ENCODE measurements at places on chromosomes 12 and 14. TPM values are rescaled to one million over a fixed set of nuclear protein-coding genes. Genes with fewer than 3 reads are reported as not detected.

DNA sequence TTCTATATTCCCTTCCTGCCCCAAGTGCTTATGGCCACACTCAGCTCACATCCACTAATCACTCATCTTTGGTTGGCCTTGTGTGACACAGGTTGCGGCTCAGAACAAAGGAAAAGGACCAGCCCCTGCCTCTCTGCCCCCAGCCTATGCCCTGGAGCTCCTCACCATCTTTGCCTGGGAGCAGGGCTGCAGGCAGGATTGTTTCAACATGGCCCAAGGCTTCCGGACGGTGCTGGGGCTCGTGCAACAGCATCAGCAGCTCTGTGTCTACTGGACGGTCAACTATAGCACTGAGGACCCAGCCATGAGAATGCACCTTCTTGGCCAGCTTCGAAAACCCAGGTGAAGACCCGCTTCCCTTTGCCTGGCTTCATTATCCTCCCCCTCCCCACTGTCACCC, 15.8 kb upstream of the OAS2 start:
- DNase-seq: no peak

- DNase-seq: no peak
Measured at GRCh38 chr12:70186436-70186835, 56.8 kb upstream of the CNOT2 start.

DNA sequence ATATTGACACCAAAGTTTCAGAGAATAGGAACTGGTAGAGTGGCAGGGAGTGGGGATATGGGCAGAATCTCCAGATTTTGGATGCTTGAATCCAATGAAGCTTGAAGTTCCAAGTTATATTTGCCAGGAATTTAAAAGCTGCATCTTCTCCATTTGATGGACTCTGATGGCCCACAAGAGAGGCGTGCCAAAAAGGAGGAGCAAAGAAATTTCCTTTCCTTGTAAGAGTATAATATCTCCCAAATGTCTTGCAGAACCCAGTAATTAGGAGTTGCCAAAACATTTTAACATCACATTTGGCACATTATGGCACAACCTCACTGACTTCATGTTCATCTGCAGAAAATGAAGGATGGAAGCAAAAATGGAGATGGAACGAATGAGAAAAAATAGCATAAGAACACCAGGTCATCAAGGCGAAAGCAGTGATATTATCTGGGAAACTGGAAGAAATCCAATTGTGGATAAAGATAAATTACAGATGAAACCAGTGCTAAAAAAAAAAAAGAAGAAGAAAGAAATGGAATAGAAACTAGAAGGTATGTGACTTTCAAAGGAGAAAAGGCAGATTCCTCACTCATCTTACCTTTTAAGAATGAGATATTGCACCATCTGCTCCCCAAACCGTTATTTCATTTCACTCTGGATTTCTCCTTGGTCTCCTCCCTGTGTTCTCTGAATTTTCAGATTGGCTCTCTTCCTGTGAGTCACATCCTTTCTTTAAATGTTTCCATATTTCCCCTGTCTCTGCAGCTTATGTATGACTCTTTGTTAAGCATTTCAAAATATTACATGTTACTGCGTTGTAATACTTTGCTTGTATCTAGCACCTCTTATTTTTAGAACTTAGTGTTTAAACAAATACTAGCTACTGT, 13.5 kb upstream of the FLRT2 start:
- no peak for DNase-seq

DNA sequence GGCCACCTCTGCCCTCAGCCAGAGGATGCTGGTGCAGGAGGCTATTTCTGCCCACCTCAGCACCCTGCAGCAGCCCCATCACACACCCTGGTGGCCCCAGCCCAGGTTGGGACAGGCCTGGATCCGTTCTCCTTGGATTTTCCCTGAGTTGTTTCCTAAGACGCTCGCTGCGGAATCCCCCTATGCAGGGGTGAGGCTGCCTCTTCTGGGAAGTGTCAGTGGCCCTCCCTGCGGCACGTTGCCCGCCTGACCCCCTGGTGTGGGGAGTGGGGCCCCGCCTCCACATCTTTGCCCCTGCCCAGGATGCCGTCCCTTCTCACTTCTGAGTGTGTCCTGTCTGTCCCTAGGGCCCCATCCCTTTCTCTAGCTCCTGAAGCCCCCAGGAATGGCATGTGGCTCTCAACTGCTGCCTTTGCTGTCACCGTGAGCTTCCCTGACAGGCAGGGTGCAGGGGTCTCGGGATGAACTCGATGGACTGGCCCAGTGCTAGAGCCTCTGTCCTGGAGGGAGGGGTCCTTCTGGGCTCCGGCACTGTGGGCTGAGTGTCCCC, 594 bp upstream of the EXOC3L4 start:
- no peak for DNase-seq

GRCh38 chr12:57983146-57983857, 41.9 kb downstream of the ATP23 start:
- DNase-seq: peak; percentile 30

DNA sequence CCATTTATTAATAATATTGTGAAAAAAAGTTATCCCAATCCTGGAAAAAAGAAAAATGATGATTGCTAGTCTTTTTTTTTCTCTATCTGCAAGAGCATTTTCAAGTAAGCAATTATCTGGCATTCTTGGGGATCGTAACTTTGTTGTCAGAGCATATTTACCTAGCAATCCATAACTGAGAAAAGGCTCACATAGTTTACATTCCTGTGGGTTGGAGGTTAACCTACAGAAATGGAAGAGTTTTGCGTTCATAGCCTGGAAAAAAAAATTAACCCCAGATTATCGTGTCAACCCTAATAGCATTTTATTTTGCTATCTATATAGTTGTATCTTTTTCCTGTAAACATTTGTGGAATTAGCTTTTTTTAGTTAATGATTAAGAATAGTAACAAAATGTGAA, 292.3 kb downstream of the DAD1 start:
- no peak for DNase-seq

GRCh38 chr12:68812553-68813241, 4.7 kb downstream of the MDM2 start:
- no peak for DNase-seq

DNA sequence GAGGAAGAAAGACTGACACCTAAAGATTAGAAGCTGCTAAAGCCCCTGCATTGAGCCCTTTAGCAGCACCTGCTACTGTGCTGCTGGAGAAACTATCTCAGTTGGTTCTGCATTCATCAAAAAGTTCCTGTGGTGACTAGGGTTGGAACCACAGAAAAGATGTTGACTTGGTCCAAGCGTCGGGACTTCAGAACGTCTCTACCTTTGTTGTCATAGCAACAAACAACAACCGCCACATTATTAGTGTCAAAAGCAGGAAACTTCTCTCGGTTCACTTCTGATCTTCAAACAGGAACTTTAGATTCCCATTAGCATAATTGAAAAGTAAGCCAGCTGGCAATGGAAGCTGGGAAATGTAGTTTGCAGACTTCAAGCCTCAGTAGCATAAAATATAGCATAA, 368.0 kb downstream of the SEC23A start:
- DNase-seq: no peak

KRT6C gene
- not detected for total RNA-seq

POU6F1 gene
- total RNA-seq: 6.2 TPM

B4GALNT3 gene
- total RNA-seq: 49.8 TPM

LRP1 gene
- total RNA-seq: 194 TPM

MIPOL1 gene
- 21.5 TPM for total RNA-seq
